Astrocyte of the cerebellum (primary cell): ENCODE measurements at places on chromosomes 16 and 17.
A peak's percentile ranks its signal among the peaks of the same experiment; 100 is the strongest.

DNA sequence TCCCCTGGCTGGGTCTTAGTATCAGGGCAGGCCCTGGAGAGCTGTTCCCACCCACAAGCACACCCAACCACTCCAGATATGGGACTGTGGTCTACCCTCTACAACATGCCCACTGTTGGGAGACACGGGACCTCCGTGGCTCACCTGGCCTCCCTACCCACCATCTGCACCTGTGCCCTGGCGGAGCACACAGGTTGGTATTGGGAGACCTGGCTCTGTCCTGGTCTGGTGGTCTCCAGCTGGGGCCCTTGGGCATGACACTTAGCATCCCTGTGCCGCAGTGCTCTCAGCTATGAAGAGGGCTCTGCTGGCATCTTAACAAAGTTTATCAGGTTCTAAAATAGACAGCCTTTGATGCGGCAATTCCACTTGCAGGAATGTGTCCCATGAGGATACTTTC is 5.8 kb downstream of the C16orf95 start:
- DNase-seq, result no peak

GRCh38 chr17:79272666-79273219 is 198.1 kb downstream of the ENGASE start:
- DNase-seq, result no peak

DNA sequence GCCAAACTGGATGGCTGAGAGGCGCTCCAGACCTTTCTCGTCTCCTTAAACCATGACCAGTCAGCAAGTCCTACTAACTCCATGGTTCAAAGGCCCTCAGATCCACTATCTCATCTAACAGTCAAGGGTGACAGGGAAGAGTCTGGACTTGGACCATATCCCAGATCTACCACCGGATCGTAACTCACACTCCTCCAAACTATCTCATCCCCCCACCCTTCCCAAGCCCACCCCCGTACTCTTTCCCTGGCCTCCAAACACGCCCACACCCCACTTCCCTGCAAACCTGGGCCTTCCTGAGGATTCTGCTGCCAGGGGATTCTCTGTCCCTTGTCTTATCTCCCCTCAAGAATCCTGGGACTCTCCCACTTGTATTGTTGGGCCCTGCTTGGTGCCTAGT is 5.1 kb downstream of the CDIP1 start:
- no peak for DNase-seq

- no peak for DNase-seq
Observed at GRCh38 chr16:10239640-10240039, 57.4 kb upstream of the GRIN2A start.

- DNase-seq, result no peak
Observed at GRCh38 chr16:1081734-1082265, 9.3 kb downstream of the SSTR5 start.

GRCh38 chr17:58352596-58353388 is 791 bp upstream of the SUPT4H1 start:
- peak; percentile 37 for DNase-seq

DNA sequence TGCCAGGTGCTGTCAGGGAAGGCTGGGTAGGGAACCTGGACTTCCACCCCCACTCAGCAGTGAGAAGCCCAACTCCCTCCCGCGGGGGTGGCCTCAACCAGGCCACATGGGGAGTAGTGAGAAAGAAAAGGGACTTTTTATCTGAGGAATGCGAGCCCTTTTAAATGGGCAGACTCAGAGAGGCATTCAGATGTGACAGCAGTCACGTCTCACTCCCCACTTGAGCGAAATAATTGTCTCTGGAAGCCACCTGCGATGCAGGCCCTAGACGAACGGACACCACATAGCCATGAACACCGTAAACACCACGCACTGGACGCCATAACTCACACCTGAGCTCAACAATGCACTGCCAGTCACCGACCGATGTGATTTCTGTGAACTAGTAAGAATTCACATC is 11.9 kb upstream of the CD300E start:
- DNase-seq, result no peak

DNA sequence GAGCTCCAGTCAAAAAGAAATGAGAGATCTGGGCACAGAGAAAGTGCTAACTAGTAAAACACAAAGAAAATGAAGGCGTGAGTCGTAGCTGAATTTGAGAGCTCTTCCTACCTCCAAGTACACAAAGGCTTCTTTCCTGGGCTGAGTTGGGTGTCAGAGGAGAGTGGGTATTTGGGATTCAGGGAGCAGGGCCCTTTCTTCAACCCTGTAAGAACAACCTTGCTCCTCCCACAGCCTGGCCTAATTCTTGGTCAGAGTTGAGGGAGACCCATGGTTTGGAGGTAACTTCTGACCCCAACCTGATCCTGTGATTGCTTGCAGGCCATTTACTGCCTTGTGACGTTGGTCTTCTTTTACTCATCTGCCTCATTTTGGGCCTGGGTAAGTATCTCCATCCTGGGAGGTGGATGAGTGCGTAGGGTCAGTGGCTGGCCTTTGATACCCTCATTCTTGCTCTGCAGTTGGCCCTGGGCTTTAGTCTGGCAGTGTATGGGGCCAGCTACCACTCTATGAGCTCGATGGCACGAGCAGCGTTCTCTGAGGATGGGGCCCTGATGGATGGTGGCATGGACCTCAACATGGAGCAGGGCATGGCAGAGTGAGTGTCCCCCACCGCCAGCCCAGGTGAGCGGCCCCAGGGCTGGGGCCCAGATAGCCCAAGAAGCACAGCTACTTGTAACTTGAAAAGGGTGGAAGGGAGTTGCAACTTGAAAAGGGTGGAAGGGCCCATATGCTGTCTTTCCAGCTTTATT is 1.3 kb downstream of the TMEM208 start:
- no peak for DNase-seq

- no peak for DNase-seq
Observed at GRCh38 chr17:76671912-76672262, 28.3 kb upstream of the ST6GALNAC1 start.

GRCh38 chr16:78317564-78318240 is 218.2 kb downstream of the WWOX start:
- DNase-seq, result peak; percentile 3
